Activated T-cell treated with anti-CD3 and anti-CD28 coated beads for 1 hour (primary cell): ENCODE measurements at places on chromosomes 13 and 19.

DNA sequence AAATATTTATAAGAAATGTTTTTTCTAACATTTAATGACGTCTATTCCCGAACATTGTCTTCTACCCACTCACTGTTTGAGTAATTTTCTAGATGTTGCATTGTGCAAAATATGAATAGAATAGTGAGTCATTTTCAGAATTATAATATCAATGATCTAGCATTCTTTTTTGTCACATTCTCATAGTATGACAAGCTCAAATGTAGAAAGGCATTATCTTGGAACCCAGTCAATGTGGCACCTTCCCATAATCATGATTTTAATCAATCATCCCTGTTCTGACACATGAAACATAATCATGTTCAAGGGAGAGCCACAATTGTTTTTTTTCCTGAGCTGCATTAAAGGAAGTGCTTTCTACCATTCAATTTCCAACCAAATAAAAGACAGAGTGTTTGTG, 265.8 kb downstream of the OXGR1 start:
- no peak for DNase-seq

GRCh38 chr19:15935167-15935702, 906 bp upstream of the CYP4F11 start:
- DNase-seq: no peak

GRCh38 chr19:9645472-9645871, 24.4 kb upstream of the ZNF561 start:
- DNase-seq: no peak

DNA sequence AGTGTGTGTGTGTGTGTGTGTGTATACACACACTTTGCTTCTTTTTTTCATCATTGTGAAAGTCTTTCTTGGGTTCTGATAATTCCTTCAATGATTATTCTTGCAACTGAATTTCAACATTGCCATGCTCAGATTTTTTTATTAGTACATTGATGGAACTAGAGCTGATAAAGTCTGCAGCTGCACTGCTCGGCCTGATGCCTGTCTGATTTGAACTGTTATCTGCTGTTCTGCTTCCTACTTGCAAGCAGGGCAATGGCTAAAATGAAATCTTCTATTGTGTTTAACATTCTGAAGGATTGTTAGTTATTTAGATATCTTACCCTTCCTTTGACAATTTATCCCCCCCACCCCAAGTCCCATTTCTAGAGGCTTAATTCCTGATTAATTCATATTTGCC, 61.3 kb downstream of the OLFM4 start:
- no peak for DNase-seq

DNA sequence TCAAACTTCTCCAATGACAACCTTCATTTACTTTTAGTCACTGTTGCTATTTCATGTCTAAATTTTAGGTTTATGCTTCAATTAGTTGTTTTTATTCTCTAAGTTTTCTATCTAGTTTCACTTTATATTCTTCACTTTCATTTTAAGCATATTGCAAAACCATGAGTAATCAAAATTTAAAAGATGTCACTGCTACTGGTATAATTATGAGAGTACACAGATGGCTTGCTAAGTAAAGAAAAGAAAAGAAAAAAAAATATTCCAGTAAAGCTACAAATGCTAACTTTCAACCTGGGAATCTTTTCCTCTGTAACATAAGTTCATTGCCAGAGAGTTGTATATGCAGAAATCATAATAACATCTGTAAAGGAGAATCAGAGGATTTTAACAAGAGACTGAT, 1624.7 kb downstream of the PCDH9 start:
- no peak for DNase-seq

- no peak for DNase-seq
Observed at GRCh38 chr13:68261105-68261504, 1031.0 kb upstream of the PCDH9 start.
